ENCODE measurements at places on chromosomes 2 and 18. TPM values are rescaled to one million over a fixed set of nuclear protein-coding genes. Genes with fewer than 3 reads are reported as not detected.

The PAPOLG gene
- 14.3 TPM for total RNA-seq

The TDRD15 gene
- not detected for total RNA-seq

DNA sequence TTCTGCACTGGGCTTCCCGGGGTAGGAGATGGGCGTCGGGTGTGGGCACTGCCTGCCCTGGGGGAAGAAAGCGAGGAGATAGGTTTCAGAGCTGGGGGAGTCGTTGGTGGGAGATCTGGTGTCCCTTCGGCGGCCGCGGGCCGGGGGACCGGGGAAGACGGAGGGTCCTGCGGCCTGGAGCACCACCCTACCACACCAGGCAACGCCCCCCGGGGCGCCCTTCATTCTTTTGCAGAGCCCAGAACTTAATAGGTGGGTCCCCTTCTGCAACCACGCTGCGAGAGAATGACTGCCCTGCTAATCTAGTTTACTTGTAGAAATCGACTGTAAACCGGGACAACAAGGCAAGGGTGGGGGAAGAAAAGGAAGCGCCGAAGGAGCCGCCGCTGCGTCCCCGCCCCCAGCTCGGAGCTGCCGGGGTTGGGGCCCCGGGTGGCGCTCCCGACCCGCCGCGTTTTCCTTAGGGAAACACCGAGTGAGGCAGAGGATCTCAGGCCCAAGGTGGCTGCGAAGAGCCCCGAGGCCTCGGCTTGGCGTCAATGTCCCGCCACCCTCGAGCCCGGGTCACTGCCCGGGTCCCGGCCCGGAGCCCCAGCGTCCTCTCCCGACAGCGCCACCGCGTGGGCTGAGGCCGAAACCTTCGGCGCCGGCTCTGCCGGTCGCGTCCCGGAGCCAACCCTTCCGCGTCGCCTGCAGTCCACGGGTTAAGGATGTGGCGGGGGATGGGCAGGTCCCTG is 5.4 kb upstream of the SATB2 start:
- no peak for DNase-seq

- DNase-seq, result no peak
Measured at GRCh38 chr18:48735681-48736255, 196.9 kb downstream of the CTIF start.

GRCh38 chr18:830315-830901 is 18.4 kb upstream of the YES1 start:
- DNase-seq, result no peak

GRCh38 chr2:650343-651310 is 26.6 kb downstream of the TMEM18 start:
- DNase-seq, result no peak

Data from glomerular endothelial cell (primary cell).